ENCODE measurements at places on chromosomes 6 and 20.

DNA sequence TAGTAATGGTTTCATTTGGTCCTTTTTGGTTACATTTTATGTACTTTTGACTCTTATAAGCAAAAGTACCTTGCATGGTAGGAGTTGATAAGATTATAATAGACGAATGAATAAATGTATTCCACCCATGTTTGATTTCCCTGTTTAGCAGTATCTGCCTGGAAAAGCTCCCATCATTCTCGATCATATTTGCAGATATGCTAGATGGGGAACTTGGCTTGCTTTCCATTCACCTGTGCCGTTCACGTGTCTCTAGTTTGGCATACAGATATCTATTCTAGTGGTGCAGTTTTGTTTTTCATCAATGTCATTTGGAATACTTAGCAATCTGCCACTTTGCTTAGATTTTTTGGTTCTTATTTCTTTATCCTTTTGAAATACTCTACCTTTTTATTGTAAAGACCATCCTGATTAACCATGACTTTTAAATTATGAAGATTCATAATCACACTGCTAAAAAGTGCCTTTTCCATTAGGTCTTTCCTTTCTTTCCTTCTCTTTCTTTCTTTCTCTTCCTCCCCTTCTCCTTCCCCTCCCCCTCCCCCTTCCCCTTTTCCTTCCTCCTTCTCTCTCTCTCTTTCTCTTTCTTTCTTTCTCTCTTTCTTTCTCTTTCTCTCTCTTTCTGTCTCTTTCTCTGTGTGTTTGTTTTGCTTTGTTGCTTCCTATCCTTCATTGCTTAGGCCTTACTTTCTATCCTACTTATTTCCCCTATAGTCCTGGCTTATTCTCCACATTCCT, 40.4 kb downstream of the ANKS1A start:
- no peak for DNase-seq

GRCh38 chr6:75604294-75604693, 2.6 kb downstream of the SENP6 start:
- no peak for DNase-seq

GRCh38 chr20:46362921-46363867, 43.2 kb downstream of the ELMO2 start:
- no peak for DNase-seq

DNA sequence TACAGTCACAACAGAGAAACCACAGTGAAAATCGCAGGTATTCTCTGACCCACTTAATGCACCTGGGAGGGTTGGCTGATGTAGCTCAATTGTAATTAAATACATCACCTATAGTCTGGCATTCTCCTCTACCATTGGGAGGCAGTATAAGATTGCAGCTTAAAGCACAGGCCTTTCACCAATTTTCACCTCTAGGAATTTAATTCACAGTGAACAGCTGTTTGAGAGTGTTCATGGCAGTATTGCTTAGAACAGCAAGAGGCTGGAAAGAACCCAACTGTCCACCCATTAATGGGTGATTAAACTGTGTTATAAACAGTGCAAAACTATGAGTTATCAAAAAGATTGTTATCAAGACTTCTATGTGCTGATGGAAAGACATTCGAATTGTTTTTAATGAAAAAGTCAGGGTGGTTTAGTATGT, 2.0 kb downstream of the EDEM2 start:
- DNase-seq, result peak; percentile 80

DNA sequence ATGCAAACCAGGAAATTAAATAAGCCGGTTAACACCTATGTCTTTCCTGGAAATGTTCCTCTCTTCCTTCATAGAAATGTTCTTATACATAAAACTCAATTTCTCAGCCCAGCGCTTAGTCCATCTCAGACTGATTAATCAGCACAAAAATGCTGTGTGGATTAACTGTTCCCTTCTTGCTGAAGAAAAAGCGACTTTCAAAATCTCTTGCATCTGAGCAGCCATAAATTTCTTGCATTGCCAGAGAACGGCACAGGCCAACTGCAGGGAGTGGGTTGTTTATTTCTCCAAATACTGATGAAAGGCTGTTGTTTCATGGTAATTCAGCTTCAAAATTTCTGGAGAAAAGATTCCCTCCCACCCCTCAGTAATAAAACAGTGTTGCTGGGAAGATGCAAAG, 517.6 kb downstream of the BTBD3 start:
- no peak for DNase-seq

GRCh38 chr6:110095935-110096334, 83.5 kb downstream of the WASF1 start:
- no peak for DNase-seq

DNA sequence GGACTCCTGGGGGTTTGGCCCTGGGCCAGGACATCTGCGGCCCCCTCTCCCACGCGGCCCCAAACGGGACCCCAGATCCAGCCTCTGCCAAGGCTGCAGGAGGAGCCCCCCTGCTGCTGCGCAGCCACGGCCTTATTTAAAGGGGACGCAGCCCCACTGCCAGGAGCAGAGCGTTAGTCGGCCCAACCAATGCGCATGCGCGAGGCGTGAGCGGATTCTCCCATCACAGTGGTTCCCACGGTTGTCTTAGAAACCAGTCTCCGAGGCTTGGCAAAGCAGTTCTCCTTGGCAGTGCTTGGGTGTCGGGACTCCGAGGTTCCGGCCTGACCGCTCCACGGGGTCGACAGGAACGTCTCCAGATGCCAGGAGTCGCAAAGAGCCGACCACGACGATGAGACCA, 288.3 kb upstream of the ZNF337 start:
- no peak for DNase-seq

- DNase-seq, result peak; percentile 34
These were observed at the start of gene FBXO9 for GRCh38 chr6:53065266-53066076. TSS of gene FBXO9 (plus strand) at chr6:53065404. CDS start at chr6:53065790, 386 bp downstream.

- DNase-seq, result no peak
These were observed 43.1 kb downstream of the UST start for GRCh38 chr6:148789948-148790347.

DNA sequence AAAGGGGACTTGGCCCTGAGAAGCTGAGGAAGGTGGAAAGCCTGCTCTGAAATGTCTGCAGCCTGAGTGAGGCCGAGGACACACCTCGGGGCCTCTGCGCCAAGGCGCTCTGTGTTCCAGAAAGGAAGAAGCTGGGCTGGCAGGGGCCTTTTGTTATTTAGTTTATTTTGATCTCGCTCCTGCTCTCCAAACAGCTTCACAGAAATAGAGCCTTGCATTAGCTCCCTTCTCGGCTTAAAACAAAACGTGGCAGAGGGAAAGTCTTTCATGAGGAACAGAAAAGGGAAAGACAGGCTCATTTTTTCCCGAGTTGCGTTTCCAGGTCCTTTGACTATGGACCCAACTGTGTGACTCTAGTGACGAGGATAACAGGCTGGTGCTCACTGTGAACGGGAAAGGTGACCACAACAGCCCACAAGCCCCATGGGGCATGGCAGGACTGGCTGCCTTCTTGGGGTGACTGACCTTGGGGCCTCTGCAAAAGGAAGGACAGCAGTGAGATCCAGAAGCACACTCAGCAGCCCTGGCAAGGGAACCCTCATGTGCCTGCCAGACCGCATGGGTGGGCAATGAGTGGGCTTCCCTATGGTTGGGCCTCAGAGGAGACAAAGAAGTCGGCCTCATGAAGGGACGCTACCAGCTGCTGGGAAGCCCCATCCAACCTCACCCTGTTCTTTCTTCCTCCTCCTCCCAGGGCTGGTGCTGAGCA, 18.7 kb downstream of the LEMD2 start:
- DNase-seq, result no peak

DNA sequence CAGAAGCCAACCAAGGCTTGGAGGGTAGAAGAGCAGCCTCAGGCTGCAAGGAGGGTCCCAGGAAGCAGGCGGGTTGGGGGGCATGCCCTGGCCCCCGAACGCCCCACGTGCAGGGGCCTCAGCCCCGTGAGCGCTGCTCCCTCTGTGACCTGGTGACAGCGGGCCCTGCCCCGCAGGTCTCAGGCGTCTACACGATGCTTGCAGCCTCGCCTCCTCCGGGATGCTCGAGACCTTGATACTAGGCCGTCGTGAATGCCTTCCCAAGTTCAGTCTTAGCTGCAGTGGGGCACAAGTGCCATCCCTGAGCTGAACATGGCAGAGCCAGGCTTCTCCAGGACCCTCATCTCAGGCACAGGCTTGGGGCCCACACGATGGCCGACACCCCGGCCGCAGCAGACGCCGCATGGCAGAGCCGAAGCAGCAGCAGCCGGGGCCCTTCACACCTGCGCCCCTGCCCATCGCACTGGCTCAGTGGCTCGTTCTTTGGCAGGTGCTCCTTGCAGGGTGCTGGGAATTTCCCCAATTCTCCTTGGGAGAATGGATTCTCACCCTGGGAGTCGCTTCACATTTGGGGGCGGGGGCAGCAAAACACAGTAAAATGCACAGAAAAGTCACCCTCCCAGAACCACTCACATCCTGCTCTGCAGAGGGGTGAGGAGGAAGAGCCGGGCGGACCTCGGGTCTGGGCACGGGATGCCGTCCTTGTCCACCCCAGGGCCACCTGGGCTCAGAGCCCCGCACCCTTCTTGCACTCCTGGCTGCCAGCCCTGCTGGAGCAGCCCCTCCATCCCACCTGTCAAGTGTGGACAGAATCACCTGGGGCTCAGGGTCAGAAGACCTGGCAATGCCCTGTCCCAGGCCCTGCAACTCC, 161.8 kb downstream of the DLL1 start:
- DNase-seq, result no peak

DNA sequence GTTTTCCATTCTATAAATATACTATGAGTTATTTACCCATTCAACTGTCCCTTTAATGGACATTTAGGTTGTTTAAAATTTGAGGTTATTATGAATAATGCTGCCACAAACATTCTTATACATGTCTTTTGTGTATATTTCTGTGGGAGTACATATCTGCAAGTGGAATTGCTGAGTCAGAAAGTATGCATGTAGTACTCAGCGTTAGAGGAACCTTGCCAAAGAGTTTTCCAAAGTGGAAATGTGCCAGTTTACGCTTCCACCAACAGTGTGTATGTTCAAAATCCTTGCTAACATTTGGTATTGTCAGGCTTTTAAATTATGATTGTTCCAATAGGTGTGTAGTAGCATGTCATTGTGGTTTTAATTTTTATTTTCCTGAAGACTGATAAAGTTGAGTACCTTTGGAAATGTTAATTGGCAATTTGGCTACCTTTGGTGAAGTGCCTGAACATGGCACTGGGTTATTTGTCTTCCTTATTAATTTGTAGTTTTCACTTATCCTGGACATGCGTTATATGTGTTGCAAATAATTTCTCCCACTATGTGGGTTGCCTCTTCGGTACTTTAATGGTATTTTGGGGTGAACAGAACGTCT, 341.2 kb downstream of the CD83 start:
- DNase-seq, result no peak

DNA sequence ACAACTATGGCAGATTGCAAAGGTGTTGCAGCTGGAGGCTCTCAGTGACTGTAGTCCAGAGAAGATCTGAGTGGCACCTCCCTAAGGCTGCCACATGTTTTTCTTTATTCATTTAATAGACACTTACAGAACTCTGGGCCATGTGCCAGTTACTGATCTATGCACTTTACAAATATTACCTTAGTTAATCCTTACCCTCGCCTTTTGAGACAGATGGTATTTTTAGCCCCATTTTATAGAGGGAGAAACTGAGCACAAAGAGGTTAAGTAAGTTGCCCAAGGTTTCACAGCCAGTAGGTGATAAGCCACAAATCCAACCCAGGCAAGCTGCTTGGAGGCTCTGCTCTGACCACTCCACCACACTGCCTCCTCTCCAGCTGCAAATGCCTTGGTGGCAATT, 6.5 kb upstream of the SCRT2 start:
- DNase-seq, result peak; percentile 77

DNA sequence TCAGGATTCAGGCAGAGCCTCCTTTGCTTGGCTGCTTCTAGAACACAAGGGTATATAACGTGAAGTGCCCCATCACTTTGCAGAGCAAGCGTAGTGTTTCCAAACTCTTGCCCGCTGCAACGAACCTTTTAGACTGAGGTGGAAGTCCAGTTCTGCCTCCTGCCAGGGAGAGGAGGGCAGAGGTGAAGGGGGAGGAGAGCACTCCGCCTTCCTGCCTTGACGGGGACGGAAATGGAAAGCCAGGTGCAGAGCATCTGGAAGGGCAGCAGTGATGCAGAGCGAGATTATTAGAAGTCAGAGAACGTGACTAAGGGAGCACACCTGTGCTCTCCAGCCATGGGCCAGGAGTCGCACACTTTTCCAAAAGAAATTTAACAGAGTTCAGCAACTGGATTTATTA, 63.4 kb downstream of the RREB1 start:
- DNase-seq, result no peak

DNA sequence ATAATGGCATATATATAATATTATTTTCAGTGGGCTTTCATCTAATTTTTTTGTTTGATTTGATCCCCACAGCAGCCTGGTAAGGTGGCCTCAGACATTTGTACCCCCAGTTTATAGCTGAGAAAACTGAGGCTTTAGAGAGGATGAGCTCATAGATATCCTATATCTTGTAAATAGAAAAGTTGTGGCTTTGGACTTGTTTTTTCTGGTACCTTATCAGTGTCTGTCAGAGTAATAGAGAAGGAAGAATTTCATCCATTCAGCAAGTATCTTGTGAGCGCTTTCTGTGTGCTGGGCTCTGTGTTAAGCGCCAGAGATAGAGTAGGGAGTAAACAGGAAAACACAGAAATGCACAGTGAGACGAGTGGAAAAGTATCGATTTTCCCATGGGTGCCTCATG, 27.9 kb downstream of the TAF11 start:
- DNase-seq, result no peak

- no peak for DNase-seq
These were observed 67.6 kb downstream of the MRPL14 start for GRCh38 chr6:44059359-44060346.

GRCh38 chr6:92428448-92428847, 990.9 kb downstream of the EPHA7 start:
- DNase-seq, result no peak

GRCh38 chr6:108738684-108739416, 109.4 kb upstream of the ARMC2 start:
- DNase-seq, result no peak
